ENCODE measurements at places on chromosomes 5 and 9.

- no peak for DNase-seq
These were observed 26.3 kb downstream of the CNTFR start for GRCh38 chr9:34563262-34563661.

DNA sequence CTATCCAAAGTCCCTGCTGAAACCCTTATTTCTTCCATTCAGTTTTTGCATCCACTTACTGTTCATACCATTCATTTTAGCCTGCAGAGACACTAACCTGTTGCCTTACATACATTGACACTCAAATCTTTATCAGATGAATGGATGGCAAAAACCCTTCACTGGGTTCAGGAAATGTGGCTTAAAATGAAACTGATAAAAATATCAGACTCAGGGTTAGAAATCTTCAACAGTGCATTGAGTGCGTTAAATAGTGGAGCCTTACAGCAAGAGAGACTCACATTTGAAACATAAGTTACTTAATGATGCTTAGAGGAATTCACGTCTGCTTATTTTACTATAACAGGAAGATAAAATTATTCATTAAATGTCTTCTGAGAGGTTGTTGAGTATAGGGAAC is 28.0 kb upstream of the BNC2 start:
- no peak for DNase-seq

DNA sequence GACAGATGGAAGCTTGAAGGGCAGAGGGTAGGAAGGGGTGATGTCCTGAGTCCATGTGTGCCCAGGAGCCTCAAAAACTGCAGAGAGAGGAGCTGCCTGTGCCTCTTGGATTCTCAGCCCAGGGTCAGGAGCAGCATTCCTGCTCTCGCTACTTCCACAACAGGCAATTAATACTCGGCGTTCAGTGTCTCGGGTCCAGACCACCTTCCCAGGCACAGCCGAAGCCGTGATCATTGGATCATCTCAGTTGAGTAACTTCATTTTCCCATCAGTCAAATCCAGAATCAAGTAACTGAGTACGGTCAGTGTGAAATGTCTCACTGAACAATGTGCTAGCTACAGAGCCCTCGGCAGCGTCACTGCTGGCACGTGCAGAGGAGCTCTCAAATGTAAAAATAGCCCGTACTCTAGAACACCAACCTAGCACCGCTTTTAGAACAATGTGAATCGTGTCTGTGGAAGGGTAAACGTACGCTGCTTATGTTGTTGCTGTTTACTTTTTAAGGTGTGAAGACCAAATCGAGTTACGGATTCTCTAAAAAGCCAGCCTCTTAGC is 63.5 kb upstream of the IRX4 start:
- DNase-seq = no peak

DNA sequence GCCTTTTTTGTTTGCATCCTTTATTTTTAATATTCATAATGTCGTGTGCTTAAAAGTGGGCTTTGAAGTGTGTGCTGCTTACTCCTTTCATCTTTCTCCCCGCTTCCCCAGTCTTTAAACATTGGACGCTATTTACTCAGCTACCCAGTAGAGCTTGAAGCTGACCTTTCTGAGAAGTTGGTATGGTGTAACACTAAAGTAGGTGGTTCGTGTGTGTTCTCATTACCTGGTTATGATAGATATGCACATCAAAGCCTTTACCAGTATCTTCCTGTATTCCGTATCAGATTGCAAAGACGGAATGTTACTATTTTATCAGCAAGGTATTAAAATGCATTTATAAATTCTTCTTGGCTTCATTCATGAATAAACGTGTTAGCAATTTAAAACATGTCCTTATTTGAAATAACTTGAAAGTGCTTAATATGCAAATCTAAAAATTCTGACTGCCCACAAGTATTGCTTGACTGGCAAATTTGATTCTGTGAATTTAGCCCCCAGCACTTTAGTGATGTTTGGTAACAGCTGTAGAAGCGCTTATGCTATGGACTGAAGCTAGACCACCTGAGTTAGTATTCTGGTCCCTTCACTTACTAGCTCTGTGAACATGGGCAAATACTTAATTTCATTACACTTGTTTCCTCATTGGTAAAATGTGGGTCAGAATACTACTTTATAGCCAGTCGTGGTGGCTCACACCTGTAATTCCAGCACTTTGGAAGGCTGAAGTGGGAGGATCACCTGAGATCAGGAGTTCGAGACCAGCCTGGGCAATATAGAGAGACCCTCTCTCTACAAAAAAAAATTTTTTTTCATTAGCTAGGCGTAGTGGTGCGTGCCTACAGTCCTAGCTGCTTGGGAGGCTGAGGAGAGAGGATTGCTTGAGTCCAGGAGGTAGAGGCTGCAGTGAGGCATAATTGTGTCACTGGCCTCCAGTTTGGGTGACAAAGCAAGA is 1.7 kb downstream of the RRAGA start:
- no peak for DNase-seq

GRCh38 chr5:24788829-24789514 is 144.2 kb upstream of the CDH10 start:
- no peak for DNase-seq

- no peak for DNase-seq
These were observed 12.2 kb downstream of the AFAP1L1 start for GRCh38 chr5:149283626-149284480.

- DNase-seq = no peak
These were observed 56.7 kb upstream of the EQTN start for GRCh38 chr9:27353474-27354229.

DNA sequence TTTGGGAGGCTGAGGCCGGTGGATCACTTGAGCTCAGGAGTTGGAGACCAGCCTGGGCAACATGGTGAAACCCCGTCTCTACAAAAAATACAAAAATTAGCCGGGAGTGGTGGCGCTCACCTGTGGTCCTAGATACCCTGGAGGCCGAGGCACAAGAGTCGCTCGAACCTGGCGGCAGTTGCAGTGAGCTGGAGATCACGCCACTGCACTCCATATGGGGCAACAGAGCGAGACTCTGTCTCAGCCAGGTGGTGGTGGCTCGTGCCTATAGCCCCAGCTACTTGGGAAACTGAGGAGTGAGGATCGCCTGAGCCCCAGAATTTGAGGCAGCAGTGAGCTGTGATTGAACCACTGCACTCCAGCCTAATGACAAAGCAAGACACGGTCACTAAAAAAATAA is 2.4 kb upstream of the RFK start:
- no peak for DNase-seq

DNA sequence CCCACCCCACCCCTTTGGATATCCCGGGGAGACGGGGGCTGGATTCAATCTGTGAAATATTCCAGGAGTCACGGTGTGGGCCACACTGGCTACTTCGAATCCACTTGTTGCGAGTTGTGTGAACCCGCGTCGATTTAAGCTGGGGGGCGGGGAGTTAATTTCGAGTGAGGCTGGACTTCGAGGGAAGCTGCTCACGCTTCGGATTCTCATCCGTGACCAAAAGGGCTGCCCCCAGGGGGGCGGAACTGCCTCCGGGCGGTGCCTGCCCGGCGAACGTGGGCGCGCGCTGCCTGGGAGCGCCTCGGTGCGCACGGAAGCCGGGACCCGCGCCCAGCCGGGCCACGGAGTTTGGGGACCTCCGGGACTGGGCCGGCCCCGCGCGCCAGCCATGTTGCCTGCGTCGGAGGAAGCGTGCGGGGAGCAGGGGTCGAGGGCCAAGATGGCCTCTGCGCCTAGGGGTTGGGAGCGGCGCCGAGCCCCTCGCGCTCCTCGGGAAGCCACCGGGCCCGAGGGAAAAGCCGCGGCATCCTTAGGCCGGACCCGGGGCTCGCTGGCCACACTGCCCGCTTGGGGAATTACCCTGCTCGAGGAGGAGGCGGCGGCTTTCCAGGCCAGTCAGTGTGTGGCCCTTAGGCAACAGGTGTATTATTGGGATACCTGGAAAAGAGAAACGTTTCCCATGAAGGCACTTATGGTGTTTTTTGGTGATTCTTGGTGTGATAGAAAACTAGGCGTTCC is 975 bp downstream of the OCLN start:
- DNase-seq = peak; percentile 38

DNA sequence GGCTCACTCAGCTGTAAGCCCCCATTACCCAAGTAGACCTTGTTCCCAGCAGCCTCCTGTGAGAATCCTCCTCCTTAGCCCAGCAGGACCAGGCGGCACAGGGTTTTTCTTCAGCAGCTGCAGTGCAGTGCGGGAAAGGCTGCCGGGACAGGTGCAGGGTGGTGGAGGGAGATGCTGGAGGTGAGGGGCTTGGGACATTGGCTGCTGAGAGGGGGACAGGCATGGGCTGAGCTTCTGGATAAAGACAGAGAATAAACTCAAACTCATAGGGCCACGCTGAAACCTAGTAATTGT is 174.7 kb downstream of the CACNA1B start:
- DNase-seq = no peak

GRCh38 chr5:4204276-4205141 is 608.9 kb downstream of the IRX1 start:
- no peak for DNase-seq

DNA sequence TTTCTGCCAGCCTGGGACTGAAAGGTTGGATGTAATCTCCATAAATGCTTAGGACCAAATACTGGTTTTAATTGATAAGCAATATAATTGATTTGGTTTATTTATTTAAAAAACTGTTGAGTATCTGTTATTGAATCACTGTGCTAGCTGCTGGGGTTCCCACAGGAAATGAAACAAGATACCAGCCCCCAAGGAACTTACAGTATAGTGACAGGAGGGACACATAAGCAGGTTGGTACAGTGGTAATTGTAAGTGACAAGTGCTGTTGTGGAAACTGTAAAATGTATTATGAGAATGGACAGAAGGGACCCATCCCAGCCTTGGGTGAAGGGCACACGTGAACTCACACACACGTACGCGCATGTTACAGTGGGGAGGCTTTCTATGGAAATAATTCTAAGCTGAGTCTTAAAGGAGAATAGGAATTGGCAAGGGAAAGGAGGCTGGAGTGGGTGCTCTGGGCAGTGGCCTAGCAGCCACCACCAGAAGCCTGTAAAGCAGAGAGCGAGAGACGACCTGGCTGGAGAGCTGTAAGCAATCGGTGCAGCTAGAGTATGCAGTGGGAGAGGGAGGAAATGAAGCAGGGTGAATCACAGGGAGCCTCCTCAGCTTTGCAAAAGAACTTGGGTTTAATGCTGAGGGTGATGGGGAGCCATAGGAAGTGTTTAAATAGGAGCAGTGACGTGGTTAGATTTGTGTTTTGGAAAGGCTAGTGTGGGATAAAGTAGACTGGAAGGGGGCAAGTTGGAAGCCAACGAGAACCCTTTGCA is 39.3 kb downstream of the GLRA1 start:
- DNase-seq = no peak

DNA sequence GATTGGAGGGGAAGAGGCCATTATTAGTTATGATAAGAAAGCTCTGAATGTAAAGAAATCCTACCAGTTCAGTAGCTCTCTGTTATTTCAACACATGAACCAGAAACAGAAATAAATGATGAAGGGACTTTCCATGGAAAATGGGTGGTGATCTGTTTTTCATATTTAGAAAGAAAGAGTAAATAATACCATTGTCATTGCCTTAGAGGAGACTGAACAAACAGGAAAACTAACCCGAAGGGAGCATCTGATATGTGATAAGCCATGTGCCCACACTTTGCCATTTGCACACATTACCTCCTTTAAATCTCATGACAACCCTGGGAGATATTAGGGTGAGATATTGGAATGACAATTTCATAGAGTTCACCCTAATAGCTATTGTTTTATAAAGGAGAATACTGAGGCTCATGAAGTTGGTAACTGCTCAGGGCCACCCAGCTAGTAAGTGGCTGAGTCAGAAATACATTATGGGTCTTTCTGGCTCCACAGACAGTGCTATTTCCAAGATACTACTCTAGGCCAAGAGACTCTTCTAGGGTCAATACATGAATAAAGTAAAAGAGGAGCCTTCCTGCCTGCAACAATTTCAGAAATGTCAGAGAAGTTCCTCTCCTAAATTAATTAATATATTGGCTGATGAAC is 111.0 kb upstream of the SLIT3 start:
- DNase-seq = no peak

DNA sequence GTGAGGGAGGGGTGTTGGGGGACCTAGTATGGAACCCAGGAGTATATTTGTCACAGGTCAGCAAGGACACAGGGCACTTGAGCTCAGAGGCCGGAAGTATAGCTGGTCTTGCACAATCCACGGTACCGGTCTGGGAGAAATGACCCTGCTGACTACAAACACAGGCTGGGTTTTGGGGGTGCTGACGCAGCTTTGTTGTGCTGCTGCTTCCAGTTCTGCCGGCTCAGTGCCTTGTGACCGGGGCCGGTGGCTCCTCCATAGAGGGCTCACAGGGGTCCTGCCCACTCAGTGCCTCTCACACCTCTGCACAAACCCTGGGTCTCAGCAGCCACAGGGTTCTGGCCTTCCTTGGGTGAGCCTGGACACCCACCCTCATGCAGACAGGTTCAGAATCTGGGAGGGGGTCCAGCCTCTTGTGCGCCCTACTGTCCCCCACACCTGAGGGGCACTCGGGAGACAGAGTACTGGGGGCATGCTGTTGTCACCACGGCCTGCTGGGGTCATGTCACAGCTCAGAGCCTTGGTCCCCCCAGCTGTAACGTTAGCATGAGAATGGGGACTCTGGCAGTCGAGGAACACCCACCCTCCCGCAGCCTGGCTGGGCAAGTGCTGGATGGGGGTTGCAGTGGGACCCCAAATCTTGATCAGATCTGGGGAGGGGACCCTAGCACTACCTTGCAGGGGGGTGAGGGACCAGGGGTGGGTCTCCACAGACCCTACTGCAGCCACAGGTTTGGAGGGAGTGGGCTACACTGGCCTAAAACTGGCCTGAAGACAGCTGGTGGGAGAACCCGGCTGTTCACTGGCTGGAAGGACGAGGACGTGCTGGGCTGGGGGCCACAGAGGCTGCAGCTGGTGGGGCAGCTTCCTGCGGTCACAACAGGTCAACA is 17.7 kb downstream of the NINJ1 start:
- no peak for DNase-seq

DNA sequence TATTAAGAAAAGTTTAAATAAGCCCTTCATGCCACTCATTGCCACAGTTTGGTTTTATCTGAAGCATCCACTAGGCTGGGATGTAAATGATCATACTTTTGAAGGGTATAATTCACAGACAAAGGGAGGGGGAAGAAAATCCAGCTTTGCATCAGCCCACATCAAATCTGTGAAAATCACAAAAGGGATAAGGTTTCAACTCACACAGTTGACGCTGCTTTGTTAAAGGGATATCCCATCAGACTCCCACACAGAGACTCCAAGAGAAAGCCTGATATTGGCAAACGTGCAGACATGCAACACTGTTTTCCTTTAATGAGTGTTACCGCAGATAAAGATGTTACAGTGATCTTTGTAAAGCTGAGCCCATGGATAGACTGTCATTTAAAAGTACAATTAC is 602.9 kb downstream of the TLE1 start:
- DNase-seq = no peak

GRCh38 chr9:37264539-37264938 is 144.2 kb downstream of the ZCCHC7 start:
- no peak for DNase-seq
